ENCODE measurements at places on chromosomes 4 and X. TPM values are rescaled to one million over a fixed set of nuclear protein-coding genes. Genes with fewer than 3 reads are reported as not detected.

Gene AKAP14
- total RNA-seq: not detected

Gene ARHGAP6
- total RNA-seq: not detected

Gene TCP11X2
- total RNA-seq: not detected

Gene ATP1B4
- not detected for total RNA-seq

Gene FAT4
- total RNA-seq: not detected

Gene SMR3B
- not detected for total RNA-seq

Gene SLC34A2
- not detected for total RNA-seq

Gene TSPAN7
- 0.21 TPM for total RNA-seq

DNA sequence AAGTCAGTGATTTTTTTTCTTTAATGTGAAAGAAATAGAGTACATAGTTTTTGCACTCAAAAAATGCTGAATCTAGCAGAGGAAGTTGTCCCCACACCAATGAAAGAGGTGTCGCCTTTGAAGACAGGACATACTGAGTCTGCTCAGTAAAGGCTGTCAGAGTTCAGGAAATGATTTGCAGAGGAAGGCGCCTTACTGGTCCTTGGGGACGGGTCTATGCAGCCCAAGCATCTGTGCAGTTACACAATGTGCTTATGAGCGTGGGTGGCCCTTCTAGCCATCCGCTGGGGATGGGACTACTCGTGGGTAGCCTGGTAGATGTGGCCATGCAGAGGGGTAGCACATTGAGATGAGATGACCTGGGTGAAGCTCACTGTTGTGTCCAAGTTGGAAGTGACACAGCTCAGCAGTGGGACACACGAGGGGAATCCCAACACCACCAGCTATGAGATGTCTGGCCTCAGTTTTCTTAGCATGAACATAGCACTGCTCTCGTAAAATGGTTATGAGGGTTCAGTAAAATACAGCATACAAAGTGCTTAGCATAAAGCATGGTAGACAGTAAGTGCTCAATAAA is 116.5 kb upstream of the RBPJ start:
- peaks cover 24% of the 10 kb centered on the region for H3K36me3 ChIP-seq
- H3K27ac ChIP-seq: peak overlapping the region; percentile 88
- peak; percentile 44 for DNase-seq
- peaks cover 17% of the 10 kb centered on the region for H3K27me3 ChIP-seq
- peaks cover 38% of the 10 kb centered on the region for H3K4me1 ChIP-seq
- no peak overlapping the region for H3K4me3 ChIP-seq

GRCh38 chr4:84159762-84160161 is 339.3 kb downstream of the NKX6-1 start:
- no peak overlapping the region for H3K4me3 ChIP-seq
- DNase-seq: no peak
- no peaks in the 10 kb centered on the region for H3K36me3 ChIP-seq
- no peak overlapping the region for H3K27ac ChIP-seq

- no peaks in the 10 kb centered on the region for H3K27me3 ChIP-seq
- DNase-seq: no peak
- peaks cover 27% of the 10 kb centered on the region for H3K36me3 ChIP-seq
- H3K27ac ChIP-seq: no peak overlapping the region
- H3K4me1 ChIP-seq: no peaks in the 10 kb centered on the region
These were observed 7.3 kb downstream of the NAP1L5 start for GRCh38 chr4:88690355-88690754.

DNA sequence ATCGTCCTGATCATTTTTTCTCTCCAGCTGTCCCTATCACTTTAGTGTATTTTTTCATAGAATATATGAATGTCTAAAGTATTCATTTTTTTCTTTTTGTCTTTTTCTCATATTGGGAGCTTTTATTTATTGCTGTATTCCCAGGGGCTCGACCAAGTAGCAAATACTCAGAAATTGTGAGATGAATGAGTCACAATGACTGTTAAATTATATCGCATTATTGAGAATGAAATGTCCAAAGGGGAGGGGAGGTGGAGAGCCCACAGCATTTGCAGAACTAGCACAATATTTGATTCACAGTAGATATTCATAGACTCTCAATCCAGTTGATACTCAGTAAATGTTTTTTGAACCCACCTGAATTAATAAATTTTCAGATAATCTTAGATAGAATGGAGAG is 543.6 kb upstream of the FAM241A start:
- H3K27me3 ChIP-seq: no peaks in the 10 kb centered on the region
- DNase-seq: no peak
- no peaks in the 10 kb centered on the region for H3K4me1 ChIP-seq
- H3K36me3 ChIP-seq: no peaks in the 10 kb centered on the region

DNA sequence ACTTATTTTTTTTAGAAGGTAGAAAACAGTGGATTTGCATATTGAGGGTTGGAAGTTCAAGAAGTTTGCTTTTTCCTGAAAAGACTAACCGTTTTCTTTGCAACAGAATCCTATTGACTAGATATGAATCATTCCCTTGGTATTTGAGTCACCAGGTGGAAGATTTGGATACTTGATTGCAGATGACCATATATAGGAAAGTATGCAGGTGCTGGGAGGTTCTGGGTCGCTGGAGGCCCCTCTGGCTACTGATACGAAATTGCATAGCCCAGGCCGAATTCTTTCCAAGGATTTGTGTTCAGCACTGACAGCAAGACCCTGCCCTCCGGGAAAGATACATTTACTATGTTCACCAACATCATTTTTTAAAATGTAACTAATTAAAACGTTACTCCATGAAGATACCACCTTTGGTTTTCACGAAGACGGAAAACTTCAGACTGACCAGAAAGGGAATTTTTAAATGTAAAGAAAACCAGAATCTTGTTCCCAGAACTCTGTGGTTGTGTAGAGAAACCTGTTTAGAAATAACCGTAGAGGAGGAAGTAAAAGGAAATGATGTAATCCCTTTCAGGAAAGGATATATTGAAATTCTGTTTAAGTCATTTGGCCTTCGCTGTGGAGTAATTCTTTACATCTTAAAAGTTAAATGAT is 946 bp downstream of the ANXA3 start:
- DNase-seq: no peak
- H3K4me3 ChIP-seq: peak overlapping the region; percentile 8
- H3K27ac ChIP-seq: no peak overlapping the region
- H3K36me3 ChIP-seq: no peaks in the 10 kb centered on the region
- peaks cover 28% of the 10 kb centered on the region for H3K27me3 ChIP-seq

- H3K4me3 ChIP-seq: no peak overlapping the region
- no peaks in the 10 kb centered on the region for H3K4me1 ChIP-seq
- DNase-seq: no peak
- H3K27me3 ChIP-seq: peaks cover 3% of the 10 kb centered on the region
These were observed 17.8 kb downstream of the PSAPL1 start for GRCh38 chr4:7416745-7417432.

DNA sequence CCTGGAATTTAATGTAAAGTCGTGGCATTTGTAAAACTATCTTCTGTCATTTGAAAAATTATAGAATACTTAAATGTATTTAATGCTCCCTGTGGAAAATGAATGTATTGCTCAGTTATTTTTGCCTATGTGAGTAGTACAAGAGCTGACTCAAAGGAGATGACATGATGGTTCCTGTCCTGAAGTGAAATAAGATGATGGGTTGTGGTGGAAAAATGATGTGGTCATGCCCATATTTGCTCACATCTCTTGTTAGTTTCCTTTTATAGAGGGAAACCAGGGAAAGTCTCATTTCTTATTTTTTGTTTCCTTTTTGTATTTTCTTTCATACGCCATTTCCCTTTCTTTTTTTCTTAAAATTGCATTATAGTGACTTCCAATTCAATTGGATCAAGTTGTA is 23.7 kb downstream of the PLS3 start:
- no peak overlapping the region for H3K27ac ChIP-seq
- no peak overlapping the region for H3K4me3 ChIP-seq

DNA sequence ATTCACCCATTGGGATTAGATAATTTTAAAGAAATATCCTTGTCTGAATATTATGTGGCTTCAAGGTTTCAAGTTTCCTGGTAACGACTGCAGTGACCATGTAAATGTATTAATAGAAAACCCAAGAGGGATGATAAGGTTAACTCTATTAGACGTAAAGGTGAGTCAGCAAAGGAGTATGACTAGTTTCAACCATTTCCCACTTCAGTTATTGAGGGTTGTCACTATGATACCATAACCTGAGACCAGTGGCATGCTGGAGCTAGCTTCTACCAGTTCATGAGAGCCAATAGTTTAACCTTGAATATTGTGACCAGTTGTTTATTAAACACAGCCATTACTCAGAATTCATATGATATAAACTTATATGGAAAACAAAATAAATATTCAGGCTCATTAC is 270.1 kb downstream of the TMA16 start:
- no peak overlapping the region for H3K27ac ChIP-seq
- DNase-seq: no peak
- peaks cover 2% of the 10 kb centered on the region for H3K27me3 ChIP-seq
- no peaks in the 10 kb centered on the region for H3K36me3 ChIP-seq
- no peak overlapping the region for H3K4me3 ChIP-seq

- H3K27me3 ChIP-seq: peaks cover 65% of the 10 kb centered on the region
- no peak overlapping the region for H3K4me3 ChIP-seq
- H3K27ac ChIP-seq: no peak overlapping the region
- H3K36me3 ChIP-seq: no peaks in the 10 kb centered on the region
- no peak for DNase-seq
These were observed 2.2 kb downstream of the NMU start for GRCh38 chr4:55633903-55634302.

DNA sequence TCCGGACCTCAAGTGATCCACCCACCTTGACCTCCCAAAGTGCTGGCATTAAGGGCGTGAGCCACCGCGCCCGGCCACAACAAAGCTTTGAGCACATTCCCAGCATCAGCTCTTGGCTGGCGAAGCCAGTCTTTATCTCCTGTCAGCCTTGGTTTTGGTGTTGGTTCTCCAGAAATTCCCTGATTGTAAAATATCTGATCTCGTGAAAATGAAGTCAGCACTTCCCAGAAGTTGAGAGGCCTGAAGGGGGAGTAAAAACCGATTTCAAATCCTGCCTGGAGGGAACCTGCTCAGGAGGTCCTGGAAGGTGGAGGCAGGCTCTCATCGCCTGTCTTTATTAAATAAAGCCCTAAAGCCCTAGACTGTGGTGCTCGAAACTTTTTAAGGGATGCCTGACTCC is 33.6 kb downstream of the PTTG2 start:
- H3K27ac ChIP-seq: no peak overlapping the region
- H3K4me1 ChIP-seq: peaks cover 34% of the 10 kb centered on the region
- H3K27me3 ChIP-seq: no peaks in the 10 kb centered on the region
- DNase-seq: no peak

DNA sequence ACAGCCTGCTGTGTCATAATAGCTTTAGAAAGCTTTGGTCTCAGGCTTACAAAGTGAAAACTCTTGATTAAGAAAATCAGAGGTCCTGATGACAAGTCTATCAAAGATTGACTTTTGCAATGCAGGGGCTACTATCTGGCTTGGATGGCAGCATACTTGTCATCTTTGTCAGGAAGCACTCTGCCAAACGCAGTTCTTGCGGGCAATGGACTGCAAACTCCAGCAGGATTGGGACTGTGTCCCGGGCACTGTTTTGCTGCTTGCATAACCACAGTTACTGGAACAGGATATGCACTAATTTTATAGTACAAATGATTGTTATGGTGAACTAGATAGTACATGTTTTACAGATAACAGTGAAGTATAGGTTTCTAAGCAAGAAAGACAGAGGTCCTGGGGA is 185.6 kb downstream of the IQCM start:
- no peaks in the 10 kb centered on the region for H3K27me3 ChIP-seq
- no peak for DNase-seq
- H3K36me3 ChIP-seq: no peaks in the 10 kb centered on the region
- no peak overlapping the region for H3K4me3 ChIP-seq

GRCh38 chr4:85854546-85854945 is 379.6 kb downstream of the ARHGAP24 start:
- no peaks in the 10 kb centered on the region for H3K4me1 ChIP-seq
- no peak overlapping the region for H3K4me3 ChIP-seq
- no peaks in the 10 kb centered on the region for H3K27me3 ChIP-seq
- DNase-seq: no peak
- H3K27ac ChIP-seq: no peak overlapping the region

DNA sequence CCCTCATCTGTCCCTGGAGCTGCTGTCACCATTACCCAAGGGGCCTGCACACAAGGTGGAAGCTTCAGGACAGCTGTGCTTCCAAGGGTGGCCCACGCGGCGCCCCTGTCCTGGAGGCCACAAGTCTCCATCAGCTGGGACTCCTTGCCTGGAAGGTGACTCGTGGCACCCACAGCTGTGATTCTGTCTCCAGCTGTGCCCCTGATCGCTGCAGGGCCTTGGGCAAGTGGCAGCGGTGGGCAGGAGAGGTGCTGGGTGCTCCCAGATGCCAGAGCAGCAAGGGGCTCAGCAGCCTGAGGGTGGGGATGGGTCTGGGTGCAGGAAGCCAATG is 9.0 kb upstream of the DUSP9 start:
- no peaks in the 10 kb centered on the region for H3K36me3 ChIP-seq
- H3K27ac ChIP-seq: no peak overlapping the region
- DNase-seq: no peak
- H3K4me3 ChIP-seq: no peak overlapping the region
- peaks cover 8% of the 10 kb centered on the region for H3K4me1 ChIP-seq
- peaks cover 14% of the 10 kb centered on the region for H3K27me3 ChIP-seq

GRCh38 chr4:147492306-147492705 is 11.4 kb downstream of the EDNRA start:
- peaks cover 7% of the 10 kb centered on the region for H3K27me3 ChIP-seq
- H3K4me3 ChIP-seq: no peak overlapping the region
- no peak for DNase-seq
- no peak overlapping the region for H3K27ac ChIP-seq
- H3K36me3 ChIP-seq: no peaks in the 10 kb centered on the region
- no peaks in the 10 kb centered on the region for H3K4me1 ChIP-seq

DNA sequence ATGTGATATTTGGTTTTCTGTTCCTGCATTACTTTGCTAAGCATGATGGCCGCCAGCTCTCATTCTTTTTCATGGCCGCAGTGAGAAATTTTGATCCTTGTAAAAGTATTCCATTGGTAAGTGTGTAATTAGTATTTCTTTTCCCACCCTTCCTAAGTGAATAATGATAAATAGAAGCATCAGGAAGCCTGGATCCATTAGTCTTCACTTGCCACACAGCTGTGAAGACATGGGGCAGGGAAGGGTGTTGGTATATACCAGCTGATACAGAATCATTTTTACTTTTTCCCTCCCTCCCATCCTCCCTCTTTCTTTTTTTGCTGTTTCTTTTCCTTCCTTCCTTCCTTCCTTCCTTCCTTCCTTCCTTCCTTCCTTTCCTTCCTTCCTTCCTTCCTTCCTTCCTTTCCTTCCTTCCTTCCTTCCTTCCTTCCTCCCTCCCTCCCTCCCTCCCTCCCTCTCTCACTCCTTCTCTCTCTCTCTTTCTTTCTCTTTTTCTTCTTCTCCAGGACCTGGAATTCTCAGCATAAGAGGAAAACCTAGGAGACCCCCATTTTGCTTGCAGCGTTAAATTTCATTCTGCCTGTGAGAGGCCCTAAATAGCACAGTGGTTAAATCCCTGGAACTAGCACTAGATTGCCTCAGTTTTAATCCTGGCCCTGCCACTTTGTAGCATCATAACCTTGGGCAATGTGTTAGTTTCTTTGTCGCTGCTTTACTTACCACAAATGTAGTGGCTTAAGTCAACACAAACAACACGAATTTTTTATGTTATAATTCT is 1.4 kb upstream of the NR0B1 start:
- no peak overlapping the region for H3K27ac ChIP-seq
- H3K4me3 ChIP-seq: no peak overlapping the region
- H3K27me3 ChIP-seq: peaks cover 19% of the 10 kb centered on the region
- no peak for DNase-seq
